Right ventricle myocardium inferior (tissue), 1 donor: ENCODE measurements at places on chromosomes 2 and 18.

DNA sequence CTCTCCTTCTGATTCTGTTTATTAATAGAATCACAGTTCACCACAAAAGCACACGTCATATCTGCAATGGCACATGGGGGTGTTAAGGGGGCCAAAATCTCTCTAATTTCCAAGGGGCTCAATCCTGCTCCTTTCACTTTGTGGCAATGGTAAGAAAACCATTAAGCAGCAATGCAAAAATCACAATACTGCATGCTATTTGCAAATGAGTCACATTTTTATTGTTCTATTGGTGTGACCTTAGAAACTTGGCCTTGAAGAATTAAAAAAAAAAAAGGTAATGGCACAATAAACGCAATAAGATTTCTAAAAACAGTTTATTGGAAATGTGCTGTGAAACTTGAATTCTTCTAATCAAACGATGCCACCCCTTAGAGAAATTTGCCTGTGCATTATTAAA lies 251.5 kb downstream of the ZNF521 start:
- no peak for DNase-seq

DNA sequence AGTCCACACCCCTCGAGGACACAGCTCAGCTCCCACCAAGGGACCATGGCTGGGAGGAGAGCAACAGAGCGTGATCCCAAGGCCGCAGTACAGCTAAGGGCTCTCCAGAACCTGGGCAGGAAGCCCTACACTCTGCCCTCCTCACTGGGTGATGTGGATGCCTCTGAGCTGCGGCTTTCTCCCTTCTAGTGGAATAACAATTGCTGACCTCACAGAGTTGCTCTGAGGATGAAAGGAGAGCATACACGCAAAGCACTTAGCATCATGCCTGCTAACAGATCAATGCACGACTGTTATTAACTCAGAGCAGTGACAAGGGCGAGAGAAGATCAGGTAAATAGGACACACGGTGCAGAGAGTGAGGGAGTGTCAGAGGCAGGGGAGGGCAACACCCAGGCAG lies 74.2 kb downstream of the ZFP36L2 start:
- DNase-seq: no peak

DNA sequence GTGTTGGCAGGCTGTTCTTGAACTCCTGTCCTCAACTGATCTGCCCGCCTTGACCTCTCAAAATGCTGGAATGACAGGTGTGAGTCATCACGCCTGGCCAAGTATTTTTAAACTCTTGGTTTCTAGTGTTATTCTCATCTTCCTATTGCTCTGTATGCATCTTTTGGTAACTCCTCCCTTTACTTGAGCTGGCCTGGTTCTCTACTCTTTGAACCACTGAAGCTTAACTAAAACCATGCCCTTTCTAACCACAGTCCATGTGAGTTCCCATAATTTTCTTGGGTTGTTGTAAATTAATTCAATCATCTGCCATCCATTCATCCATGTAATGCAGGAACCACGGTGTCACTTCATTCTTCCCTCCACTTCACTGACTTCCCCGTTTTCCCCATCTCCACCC lies 1131.3 kb downstream of the DPP10 start:
- no peak for DNase-seq

GRCh38 chr2:12675801-12676200 lies 40.9 kb upstream of the TRIB2 start:
- no peak for DNase-seq

GRCh38 chr2:56077359-56077915 lies 106.4 kb upstream of the CCDC85A start:
- DNase-seq: no peak

GRCh38 chr18:58520969-58521368 lies 107.9 kb downstream of the ALPK2 start:
- no peak for DNase-seq

- DNase-seq: no peak
These were observed 10.4 kb downstream of the PAIP2B start for GRCh38 chr2:71216501-71216900.

DNA sequence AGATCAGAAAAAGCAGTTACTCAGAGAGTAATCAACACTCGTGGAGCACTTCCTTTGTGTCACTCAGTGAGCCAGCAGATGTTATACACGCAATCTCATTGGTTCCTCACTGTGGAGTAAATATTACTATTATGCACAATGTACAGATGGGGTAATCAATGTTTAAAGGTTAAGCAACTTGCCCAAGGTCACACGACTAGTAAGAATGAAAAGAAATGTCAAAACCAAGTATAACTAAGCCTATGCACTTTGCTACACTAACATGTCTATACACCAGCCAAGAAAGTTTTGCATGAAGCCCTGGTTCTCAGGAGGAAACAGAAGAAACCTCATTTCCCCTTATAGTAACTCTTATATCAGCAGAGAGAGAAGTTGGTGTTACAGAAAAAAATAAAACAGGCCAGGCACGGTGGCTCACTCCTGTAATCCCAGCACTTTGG lies 5.4 kb downstream of the METTL21A start:
- DNase-seq: no peak

GRCh38 chr2:189673661-189674373 lies 653 bp upstream of the ANKAR start:
- DNase-seq: no peak

DNA sequence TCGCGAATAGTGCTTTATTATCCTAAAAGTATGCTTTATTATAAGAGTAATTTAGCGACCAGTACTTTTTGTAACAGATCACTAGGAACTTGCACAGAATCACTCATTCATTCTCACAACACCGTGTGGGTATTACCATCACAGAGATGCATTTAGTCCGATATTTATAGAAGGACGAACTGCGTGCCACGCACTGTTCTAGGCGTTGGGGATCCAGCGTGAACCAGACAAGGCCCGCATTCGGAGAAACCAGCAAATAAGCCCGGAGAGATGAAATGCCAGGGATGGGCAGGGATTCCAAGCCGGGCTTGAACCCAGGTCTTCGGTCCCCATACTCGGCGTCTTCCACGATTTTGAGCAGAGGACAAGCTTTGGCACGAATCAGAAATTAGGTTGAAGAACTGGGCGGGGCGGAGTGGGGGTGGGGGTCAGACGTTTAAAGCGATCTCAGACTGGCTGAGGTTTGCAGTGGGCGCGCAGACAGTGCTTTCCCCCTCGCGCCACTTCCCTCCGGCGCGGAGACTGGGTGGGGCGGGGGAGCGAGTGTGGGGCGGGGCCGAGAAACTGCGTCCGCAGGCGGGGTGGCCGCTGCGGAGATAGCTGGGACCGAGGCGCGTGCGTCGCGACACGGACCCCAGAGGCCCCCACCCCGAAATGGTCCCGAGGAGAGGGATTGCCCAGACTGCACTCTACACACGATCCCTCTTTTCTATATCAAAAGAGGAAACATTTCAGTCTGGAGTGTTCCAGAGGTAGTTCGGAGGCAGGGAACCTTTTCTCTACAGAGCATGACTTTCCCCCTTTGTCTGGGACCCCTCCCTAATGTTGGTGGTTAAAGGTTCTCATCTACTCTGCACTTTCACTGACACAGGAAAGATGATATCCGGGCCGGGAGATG lies 1.1 kb upstream of the CXCR4 start:
- peak; percentile 81 for DNase-seq

DNA sequence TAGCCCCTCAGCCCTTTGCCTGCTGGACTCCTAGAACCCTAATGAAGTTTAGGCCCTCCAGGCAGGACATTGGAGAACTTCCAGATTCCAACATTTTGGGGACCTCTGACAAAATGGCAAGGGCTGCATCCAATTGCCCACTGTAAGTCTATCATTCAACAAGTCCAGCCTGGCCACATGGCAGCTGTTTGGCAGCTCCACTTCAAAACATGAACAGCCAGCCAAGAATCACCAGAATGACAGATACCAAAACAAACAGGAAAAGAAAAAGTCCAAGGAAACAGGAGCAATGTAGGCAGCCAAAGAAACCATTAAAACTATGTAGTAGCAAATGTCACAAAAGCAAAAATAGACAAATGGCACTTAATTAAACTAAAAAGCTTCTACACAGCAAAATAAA lies 25.5 kb downstream of the SLC4A5 start:
- DNase-seq: no peak

DNA sequence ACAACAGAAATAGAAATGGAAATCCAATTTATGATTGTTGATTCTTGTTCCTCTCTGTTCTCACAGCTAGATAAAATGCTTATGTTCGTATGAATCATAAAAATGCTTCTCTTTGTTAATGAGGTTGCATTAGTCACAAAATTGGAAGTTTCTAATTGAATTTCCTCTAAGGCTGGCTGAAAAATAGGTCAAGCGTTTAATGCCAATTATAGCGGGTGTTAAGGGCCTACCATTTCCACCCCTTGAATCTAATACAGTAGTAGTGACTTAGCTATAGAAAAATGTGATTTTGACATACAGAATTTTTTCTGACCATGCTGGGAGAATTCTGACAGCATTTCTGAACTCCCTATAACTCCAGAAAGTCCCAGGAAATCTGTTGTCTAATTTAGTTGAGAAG lies 107.1 kb downstream of the TTN start:
- no peak for DNase-seq

- DNase-seq: no peak
These were observed 60.2 kb downstream of the TRPM8 start for GRCh38 chr2:233977296-233977837.

GRCh38 chr2:165277860-165278656 lies 38.8 kb downstream of the SCN2A start:
- DNase-seq: no peak

DNA sequence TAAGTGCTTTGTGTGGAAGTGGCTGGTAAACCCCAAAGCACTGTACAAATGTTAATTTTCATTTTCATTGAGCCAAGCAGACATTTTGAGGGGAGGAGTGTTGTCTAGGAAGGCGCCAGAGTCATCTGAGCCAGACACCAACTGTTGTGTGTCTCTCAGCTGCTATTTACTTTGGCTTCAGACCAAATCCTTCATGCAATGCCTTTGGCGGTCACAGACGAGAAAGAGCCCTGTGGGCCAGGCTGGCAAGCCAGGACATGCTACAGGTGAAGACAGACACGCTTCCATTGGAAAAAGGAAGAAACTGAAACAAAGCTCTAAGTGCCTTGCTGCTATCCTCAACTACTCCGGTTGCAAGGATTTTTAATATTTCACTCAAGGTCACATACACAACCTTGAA lies 115.4 kb upstream of the CDC42EP3 start:
- DNase-seq: no peak

- no peak for DNase-seq
These were observed 28.0 kb upstream of the KCMF1 start for GRCh38 chr2:84942964-84943421.

DNA sequence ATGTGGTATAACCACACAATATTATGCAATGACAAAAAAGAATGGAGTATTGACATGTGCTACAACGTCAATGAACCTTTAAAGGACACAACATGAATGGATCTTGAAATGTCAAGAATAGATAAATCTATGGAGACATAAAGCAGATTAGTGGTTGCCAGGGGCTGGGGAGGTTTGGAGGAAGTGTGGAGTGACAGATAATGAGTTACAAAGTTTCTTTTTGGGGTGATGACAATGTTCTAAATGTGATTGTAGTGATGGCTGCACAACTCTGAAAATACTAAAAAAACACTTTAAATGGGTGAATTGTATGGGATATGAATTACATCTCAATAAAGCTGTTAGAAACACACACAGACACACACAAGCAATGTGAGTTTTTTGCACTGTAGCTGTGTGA lies 37.4 kb upstream of the C1D start:
- no peak for DNase-seq

DNA sequence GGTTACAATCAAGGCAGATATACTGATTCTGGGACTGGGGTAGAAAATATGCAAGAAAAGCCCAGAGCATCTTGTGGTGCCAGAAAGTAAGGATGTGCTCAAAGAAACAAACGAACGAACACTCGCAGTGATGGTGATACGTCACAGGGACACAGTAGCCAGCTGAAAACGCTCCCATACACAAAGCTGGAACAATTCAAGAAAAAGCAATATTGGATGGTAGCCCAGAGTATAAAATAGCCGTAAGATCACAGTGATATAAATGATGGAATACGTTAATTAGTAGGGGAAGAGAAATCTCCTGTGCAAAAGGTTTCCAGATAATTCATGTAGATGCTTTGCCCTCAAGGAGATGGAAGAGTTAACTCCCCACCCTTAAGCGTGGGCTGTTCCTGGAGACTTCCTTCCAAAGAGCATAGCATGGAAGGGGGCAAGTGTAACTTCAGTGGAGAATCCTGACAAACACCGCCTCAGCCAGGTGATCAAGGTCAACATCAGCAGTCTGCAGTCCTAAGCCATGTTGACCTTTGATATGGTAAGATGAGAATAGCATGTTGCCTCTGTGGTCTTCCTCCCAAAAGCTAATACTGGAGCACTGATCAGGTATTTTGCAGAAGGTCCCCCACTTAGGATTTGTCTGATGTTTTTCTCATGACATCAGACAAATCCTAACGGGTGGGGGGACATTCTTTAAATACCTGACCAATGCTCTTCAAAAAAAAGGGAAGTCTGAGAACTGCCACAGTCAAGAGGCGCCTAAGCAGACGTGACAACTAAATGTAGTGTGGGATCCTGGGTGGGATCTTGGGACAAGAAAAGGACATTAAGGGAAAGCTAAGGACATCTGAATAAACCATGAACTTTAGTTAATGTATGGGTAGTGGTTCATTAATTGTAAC lies 99.0 kb downstream of the NCK2 start:
- no peak for DNase-seq

- DNase-seq: no peak
These were observed 134.7 kb downstream of the TPGS2 start for GRCh38 chr18:36693931-36694620.

DNA sequence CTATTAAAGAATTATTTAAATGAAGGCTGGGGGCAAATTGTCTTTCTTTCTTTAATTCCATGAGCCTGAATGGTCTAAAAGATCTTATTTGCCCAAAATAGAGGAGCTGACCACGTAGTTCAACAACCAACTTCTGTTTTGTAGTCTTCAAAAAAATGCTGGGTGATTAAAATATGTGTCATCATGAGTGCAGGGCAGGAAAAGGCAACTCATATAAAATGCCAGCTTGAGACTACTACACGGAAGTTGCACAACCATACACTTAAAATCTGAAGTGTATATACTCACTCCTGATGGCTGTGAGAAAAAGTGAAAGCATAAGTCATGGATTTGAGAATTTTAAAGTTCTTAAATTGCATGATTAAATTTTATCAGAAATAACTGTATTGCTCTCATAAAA lies 210.9 kb downstream of the DYM start:
- no peak for DNase-seq

DNA sequence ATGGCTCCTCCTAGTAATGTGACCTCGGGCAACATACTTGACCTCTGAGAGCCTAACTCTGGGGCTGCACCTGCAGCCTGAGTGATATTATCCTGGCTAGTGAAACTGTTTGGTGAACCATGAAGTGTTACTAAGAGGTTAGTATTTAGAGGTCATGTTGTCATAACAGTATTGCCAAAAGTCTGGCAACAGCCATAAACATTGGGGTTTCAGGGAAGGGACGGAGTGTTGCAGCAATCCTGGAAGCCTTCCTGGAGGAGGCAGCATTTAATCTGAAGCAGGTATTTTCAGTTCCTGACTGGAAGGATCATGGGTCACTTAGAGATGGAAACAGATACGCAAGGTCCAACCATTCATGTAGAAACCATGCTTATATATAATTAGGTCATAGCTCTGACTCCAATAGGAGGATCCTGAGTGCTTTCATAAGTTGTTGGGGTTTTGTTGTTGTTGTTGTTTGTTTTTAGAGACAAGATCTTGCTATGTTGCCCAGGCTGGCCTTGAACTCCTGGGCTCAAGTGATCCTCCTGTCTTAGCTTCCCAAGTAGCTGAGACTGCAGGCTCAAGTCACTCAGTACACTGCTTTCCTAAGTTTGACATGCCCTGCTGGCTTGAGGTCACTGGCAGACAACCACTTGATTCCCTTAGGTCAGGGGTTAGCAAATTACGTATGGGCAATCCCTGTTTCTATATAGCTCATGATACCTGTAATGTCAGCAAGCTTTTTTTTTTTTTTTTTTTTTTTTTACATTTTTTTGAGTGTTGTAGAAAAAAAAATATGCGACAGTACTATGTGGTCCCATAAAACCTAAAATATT lies 21.5 kb downstream of the GPR39 start:
- no peak for DNase-seq
